Left renal cortex interstitium (tissue), 4 donors: ENCODE measurements at places on chromosomes 4 and X. TPM values are rescaled to one million over a fixed set of nuclear protein-coding genes. Genes with fewer than 3 reads are reported as not detected.

GRCh38 chr4:21155367-21155766 is 455.1 kb downstream of the PACRGL start:
- DNase-seq = no peak

DNA sequence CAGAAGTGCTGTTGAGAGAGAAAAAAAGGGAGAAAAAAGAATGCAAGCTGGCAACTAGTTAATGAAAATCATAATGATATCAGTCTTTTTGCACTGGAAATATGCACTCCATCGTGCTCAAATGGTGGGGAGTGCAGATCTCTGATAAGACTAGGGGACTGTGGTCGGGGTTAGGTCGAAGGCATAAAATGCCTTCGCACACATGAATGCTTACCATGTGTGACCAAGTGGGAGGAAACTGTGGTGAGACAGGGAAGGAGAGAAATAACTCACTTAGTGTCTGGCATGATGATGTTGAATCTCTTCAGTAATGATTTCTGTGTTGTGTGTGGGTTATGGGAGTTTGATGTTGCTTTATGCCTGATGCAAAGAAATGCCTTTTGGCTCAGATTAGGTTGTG is 358.9 kb downstream of the FBXO8 start:
- DNase-seq = no peak

DNA sequence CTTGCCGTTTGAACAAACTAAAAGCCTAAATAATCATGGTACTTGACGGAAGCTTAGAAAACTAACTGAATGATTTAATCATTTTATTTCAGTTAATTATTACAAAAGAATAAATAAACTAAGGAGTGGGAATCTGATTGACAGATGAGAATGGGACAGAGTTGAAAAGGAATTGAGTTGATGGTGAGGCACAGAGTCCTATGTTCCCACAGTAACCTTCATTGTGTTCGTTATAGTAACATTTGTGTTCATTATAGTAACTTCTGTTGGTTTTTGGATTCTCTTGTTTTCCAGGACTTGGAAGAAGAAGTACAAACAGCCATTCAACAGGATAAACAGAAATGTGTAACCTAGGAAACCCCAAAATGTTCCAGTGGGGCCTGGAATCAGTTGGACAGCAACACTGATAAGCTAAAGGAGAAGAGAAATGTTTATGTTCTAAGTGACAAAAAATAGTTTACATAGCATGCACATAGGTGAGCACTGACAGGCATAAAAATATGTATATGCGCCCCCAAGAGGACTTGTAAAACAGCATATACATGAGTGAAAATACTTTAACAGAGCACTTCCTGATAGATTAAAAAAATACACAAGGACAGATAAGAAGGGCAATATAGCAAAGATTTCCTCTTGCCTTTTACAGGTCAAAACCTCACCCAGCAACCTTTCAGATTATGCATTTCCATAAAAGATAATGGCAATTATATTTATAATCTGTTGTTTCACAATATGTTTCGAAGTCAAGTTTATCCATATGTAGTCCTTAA is 218.6 kb upstream of the HTR2C start:
- no peak for DNase-seq

- no peak for DNase-seq
These were observed 21.4 kb downstream of the PHEX start for GRCh38 chrX:22053481-22053880.

DNA sequence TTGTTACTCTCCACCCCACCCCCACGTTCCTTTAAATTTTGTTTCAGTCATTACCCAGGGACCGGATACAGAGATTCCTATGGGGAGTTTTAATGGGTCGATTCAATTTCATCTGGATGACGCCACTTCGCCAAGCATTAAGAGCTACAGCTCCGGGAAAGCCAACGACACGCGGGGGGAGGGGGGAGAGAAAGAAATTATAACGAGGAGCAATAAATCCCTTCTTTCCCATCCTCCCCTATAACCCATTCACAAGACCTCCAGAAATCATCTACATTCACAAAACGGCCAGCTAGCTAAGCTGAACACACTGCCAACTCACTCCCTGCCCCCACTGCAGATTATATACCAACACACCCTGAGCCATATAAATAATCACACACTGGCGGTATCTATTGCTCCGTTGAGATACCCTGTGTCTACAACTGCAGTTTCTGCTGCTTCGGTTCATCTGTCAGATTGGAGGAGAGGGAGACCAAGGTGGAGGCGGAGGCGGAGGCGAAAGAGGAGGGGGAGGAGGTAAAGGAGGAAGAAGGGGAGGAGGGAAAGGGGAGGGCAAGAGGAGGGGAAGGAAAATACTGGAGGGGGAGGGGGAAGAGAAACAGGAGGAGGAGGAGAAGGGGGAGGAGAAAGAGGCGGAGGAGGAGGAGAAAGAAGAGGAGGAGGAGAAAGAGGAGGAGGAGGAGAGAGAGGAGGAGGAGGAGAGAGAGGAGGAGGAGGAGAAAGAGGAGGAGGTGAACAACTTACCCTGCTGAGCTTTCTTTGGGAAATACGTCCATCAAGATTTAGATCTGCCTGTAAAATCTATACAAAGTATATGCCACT is 113.9 kb upstream of the VAMP7 start:
- DNase-seq = no peak

DNA sequence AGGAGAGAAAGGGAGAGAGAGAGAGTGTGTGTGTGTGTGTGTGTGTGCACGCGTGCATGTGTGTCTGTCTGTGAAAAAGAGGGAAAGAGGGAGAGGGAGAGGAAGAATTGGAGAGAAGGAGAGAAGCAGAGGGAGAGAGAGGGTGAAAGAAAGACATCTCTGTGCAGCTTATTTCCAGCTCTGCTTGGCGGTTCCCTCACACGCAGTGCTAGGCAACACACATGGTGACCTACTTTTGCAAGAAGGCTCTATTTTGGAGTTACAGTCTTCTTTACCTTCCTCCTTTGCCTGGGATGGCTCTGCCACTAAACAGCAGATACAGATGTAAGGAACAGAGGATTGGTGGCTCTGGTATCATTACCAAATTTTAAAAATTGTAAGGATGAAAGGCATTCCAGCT is 40.1 kb downstream of the SLC16A2 start:
- DNase-seq = no peak

The SSX2 gene
- polyA plus RNA-seq = not detected

GRCh38 chr4:139153411-139154133 is 23.4 kb downstream of the ELF2 start:
- DNase-seq = no peak

The TNIP2 gene
- polyA plus RNA-seq = 24.2 TPM
